ENCODE measurements at places on chromosomes 5 and 9.

DNA sequence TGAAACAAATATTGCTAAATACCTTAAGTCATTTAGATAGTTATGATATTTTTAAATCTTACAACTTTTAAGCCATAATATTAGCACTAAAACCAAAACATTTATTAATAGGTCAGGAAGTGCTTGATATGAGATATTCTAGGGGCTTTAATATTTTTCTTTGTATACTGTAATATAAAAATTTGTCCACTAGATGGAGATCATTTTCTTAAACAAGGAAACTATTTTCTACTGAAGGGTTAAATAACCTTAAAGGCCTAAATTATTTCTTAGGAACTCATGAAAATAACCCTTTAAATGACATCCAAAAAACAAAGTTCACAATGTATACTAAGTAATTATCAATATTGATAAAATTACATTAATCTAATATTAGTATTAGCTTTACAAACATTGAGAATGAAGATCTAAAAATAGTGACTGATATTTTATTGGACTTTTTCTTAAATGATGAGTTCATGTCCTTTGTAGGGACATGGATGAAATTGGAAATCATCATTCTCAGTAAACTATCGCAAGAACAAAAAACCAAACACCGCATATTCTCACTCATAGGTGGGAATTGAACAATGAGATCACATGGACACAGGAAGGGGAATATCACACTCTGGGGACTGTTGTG lies 635.7 kb downstream of the RAB3C start:
- no peak for DNase-seq

DNA sequence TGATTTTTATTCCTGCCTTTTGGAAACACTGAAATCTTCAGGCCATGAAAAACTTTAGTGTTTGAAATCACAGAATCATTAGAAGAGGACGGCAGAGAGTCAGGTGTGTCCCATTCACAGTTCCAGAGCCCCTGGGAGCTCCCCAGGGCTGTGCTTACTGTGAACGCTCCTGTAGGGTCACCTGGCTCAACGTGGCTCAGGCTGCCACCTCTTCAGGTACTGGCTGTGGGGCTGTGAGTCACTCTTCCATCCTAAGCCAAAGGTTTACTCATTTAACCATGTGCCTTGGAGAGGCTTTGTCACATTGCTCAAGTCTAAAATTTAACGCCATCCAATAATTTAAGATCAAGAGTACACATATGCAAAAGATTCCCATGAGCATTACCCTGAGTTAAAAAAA lies 50.2 kb upstream of the FSTL4 start:
- no peak for DNase-seq

GRCh38 chr9:14935964-14936363 lies 25.7 kb upstream of the FREM1 start:
- DNase-seq = no peak

- DNase-seq = no peak
These were observed 8.4 kb downstream of the PTGES2 start for GRCh38 chr9:128118971-128119665.

GRCh38 chr5:128649192-128649591 lies 111.1 kb upstream of the FBN2 start:
- DNase-seq = no peak

GRCh38 chr5:33423018-33423630 lies 17.6 kb upstream of the TARS1 start:
- no peak for DNase-seq

- DNase-seq = no peak
These were observed 837.7 kb upstream of the CDH9 start for GRCh38 chr5:27876071-27876470.

GRCh38 chr9:19870988-19871387 lies 82.2 kb upstream of the SLC24A2 start:
- DNase-seq = no peak

- DNase-seq = no peak
These were observed 290.1 kb downstream of the EFNA5 start for GRCh38 chr5:107380654-107381053.

GRCh38 chr9:68841276-68842052 lies 136.4 kb downstream of the PIP5K1B start:
- no peak for DNase-seq

GRCh38 chr9:96462541-96462940 lies 12.6 kb downstream of the HABP4 start:
- DNase-seq = no peak

GRCh38 chr5:76457674-76458485 lies 54.8 kb downstream of the IQGAP2 start:
- no peak for DNase-seq

DNA sequence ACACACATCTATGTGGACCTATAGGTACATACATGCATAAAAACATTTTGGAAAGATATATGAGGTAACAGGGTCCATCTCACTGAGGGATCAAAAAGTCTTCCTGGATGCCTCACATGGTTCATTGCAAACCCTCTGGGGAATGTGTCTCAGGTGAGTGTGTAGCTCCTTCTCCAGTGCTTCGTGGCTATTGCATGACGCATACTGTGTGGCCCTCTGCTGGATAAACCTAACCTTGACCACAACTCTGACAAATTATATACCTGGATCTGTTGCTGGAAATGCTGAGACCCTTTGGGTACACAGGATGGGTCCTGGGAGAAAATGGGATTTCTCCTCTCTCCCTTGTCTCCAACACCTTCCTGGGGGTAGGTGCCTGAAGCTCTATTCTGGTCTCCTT lies 91.9 kb downstream of the JAKMIP2 start:
- no peak for DNase-seq

GRCh38 chr9:97924386-97924785 lies 2.1 kb upstream of the TRMO start:
- no peak for DNase-seq

Data from stimulated activated CD4-positive, alpha-beta T cell treated with anti-CD3 and anti-CD28 coated beads, Interleukin-12 subunit alpha, Interleukin-12 subunit beta, amount 100 ng/mL, for 48 hours (primary cell).